ENCODE measurements at places on chromosomes 5 and 9. TPM values are rescaled to one million over a fixed set of nuclear protein-coding genes. Genes with fewer than 3 reads are reported as not detected.

Gene FAM153A
- 2.2 TPM for total RNA-seq

Gene SLC6A19
- total RNA-seq: 0.89 TPM

Gene CCL28
- 23.3 TPM for total RNA-seq

Gene NMUR2
- total RNA-seq: 0.37 TPM

Gene DND1
- total RNA-seq: not detected

DNA sequence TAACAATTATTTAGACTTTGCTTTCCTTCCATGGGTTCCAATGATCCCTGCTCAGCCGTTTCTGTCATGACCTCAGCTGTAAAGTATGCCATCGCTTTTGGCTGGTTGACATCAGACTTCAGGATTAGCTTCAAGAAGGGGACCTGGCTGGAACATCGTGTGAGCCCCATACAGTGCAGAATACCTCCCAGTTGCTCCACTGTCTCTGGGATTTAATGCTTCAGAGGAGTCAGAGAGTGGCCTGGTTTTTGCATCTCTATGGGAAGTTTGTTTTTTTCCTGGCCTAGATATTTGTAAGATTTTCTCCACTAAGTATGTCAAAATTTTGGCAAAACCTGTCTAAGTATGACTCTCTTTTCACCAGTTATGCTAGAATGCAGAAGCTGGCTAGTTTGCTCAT lies 216.9 kb downstream of the GABBR2 start:
- H3K4me1 ChIP-seq: no peaks in the 10 kb centered on the region
- no peaks in the 10 kb centered on the region for H3K27me3 ChIP-seq
- H3K27ac ChIP-seq: no peak overlapping the region
- H3K4me3 ChIP-seq: no peak overlapping the region
- no peak for DNase-seq

DNA sequence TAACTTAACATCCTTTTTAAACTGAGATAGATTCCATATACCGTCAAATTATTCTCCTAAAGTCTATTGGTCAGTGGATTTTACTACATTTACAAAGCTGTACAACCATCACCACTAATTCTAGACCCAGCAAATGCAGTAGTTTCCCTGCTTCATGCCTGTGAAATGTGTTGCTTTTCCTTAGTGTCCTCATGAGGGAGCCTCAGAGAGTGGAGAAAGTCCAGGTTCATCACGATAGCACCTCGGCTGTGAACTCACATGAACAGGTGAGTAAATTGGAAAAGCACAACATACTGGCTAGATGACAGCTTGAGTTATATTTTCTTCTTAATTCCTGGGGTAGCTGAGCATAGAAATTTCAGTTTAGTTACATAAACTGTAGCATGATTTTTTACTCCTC lies 653.7 kb downstream of the MTRR start:
- no peaks in the 10 kb centered on the region for H3K4me1 ChIP-seq
- no peaks in the 10 kb centered on the region for H3K27me3 ChIP-seq
- no peaks in the 10 kb centered on the region for H3K36me3 ChIP-seq
- H3K4me3 ChIP-seq: no peak overlapping the region

DNA sequence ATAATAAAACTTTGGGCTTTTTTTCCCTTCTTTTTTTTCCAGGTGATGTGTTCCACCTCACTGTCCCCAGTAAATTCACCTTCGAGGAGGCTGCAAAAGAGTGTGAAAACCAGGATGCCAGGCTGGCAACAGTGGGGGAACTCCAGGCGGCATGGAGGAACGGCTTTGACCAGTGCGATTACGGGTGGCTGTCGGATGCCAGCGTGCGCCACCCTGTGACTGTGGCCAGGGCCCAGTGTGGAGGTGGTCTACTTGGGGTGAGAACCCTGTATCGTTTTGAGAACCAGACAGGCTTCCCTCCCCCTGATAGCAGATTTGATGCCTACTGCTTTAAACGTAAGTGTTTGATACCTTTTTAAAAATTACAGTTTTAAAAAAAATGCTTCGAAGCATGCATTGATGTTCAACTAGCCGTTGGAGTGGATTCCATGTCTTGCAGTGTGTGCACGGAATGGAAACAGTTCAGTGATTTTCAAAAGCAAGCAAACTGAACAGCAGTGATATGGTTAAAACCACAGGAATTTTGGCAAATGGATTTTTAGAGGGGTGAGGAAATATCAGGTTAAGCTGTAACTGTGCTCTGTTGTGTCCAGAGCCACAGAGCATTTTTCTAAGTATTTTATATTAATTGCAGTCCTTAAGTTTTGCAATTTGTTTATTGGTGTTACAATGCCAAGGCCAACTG lies 40.7 kb downstream of the VCAN start:
- H3K36me3 ChIP-seq: no peaks in the 10 kb centered on the region
- no peaks in the 10 kb centered on the region for H3K4me1 ChIP-seq
- no peak overlapping the region for H3K27ac ChIP-seq
- DNase-seq: no peak
- no peak overlapping the region for H3K4me3 ChIP-seq

- H3K36me3 ChIP-seq: no peaks in the 10 kb centered on the region
- DNase-seq: no peak
- H3K4me3 ChIP-seq: no peak overlapping the region
- no peaks in the 10 kb centered on the region for H3K4me1 ChIP-seq
- H3K27me3 ChIP-seq: no peaks in the 10 kb centered on the region
Measured at GRCh38 chr9:26262421-26263107, 584.3 kb upstream of the TUSC1 start.

DNA sequence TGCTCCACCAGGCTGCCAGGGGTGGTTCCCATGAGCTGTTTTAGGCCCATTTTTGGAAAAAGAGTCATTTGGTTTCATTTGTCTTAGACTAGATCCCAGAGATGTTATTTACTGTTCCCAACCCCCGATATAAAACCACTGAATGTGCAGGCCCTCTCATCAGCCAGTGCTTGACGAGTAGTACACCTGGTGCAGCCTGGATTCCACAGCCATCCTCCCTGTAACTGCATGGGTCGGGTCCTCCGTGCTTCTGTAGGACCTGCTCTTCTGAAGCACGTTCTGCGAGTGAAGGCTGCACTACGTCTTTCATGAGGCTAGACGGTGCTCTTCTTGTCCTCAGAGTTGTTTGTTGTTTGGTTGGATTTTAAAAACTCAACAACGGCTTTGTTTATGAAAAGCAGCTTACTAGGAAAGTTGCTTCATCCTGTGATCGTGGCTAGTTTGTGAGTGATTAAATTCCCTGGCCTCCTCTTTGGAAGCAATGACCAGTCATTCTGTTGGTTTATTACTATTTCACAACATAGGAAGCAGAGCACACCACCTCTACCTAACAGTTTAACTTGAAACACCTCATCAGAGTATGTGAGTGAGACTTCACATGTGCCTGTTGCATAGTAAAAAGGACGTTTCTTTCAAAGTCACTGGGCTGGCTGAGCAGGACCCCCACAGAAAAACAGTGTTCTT lies 135.2 kb downstream of the AOPEP start:
- H3K4me1 ChIP-seq: peaks cover 54% of the 10 kb centered on the region
- DNase-seq: no peak
- no peaks in the 10 kb centered on the region for H3K36me3 ChIP-seq
- H3K27ac ChIP-seq: no peak overlapping the region
- H3K4me3 ChIP-seq: no peak overlapping the region

- DNase-seq: no peak
- no peaks in the 10 kb centered on the region for H3K27me3 ChIP-seq
- no peaks in the 10 kb centered on the region for H3K36me3 ChIP-seq
- H3K4me3 ChIP-seq: no peak overlapping the region
- H3K27ac ChIP-seq: no peak overlapping the region
Measured at GRCh38 chr9:27799326-27799725, 226.0 kb upstream of the C9orf72 start.

GRCh38 chr9:136950656-136951276 lies 1.3 kb upstream of the LCN12 start:
- DNase-seq: no peak
- H3K4me3 ChIP-seq: peak overlapping the region; percentile 63
- no peaks in the 10 kb centered on the region for H3K27me3 ChIP-seq
- peak overlapping the region; percentile 91 for H3K27ac ChIP-seq

DNA sequence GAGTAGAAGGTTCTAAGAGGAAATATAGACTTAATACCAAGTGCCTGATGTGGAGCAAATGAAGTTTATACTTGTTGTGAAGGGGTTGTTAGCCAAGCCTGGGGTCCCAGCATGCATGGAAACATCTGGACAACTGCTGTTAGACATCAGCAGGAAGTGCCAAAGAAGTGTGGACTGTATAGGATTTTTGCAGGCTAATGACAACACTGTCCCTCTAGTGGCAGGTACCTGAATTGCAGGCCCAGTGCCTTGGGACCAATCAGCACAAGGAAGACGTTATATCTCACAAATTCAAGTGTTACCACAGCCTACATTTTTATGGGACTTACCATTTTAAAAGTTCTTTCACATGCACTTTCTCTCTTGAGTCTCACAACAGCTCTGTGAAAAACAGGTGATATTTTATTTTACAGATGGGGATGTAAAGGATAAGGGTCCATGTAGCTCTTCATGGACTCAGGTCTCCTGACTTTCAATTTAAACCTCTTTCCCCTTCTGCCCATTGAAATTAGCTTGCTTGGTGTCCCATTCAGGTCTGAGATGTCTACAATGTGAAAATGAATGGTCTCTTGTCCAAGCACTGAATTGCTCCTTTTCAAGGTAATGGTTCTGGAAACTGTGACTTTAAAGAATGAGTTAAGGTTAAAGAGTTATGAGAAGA lies 89.0 kb upstream of the MAP1B start:
- peak; percentile 65 for DNase-seq
- H3K27ac ChIP-seq: no peak overlapping the region
- H3K27me3 ChIP-seq: no peaks in the 10 kb centered on the region
- no peak overlapping the region for H3K4me3 ChIP-seq

GRCh38 chr9:12183321-12183720 lies 509.9 kb upstream of the TYRP1 start:
- no peaks in the 10 kb centered on the region for H3K36me3 ChIP-seq
- no peak overlapping the region for H3K27ac ChIP-seq

- no peak overlapping the region for H3K4me3 ChIP-seq
- no peak for DNase-seq
- H3K4me1 ChIP-seq: no peaks in the 10 kb centered on the region
- no peak overlapping the region for H3K27ac ChIP-seq
- no peaks in the 10 kb centered on the region for H3K27me3 ChIP-seq
- H3K36me3 ChIP-seq: no peaks in the 10 kb centered on the region
Measured at GRCh38 chr5:90248640-90249039, 160.9 kb downstream of the CETN3 start.

- H3K27ac ChIP-seq: peak overlapping the region; percentile 88
- no peaks in the 10 kb centered on the region for H3K27me3 ChIP-seq
- peaks cover 21% of the 10 kb centered on the region for H3K4me1 ChIP-seq
- H3K4me3 ChIP-seq: no peak overlapping the region
- peaks cover 20% of the 10 kb centered on the region for H3K36me3 ChIP-seq
Measured at GRCh38 chr5:149403923-149404745, 25.0 kb upstream of the IL17B start.

DNA sequence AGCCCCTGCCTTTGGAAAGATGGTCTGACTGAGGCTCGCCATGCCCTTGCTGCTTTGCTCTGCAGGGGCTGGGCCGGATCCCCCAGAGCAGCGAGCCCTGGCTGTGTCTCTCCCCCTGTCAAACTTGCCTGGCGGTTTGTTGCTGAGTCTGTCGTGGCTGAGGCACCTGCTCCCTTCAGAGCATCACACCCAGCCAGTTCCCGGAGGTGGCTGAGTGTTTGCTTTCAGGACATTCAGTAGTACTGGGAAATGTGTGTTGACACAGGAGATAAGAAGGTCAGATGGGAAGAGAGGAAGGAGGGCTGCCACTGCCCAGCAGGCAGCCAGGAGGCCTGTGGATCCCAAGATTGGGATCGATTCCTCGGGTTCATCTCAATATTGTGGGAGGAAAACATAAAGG lies 62.9 kb downstream of the GADD45G start:
- peaks cover 72% of the 10 kb centered on the region for H3K4me1 ChIP-seq
- DNase-seq: peak; percentile 73
- H3K36me3 ChIP-seq: no peaks in the 10 kb centered on the region
- H3K27ac ChIP-seq: peak overlapping the region; percentile 91

DNA sequence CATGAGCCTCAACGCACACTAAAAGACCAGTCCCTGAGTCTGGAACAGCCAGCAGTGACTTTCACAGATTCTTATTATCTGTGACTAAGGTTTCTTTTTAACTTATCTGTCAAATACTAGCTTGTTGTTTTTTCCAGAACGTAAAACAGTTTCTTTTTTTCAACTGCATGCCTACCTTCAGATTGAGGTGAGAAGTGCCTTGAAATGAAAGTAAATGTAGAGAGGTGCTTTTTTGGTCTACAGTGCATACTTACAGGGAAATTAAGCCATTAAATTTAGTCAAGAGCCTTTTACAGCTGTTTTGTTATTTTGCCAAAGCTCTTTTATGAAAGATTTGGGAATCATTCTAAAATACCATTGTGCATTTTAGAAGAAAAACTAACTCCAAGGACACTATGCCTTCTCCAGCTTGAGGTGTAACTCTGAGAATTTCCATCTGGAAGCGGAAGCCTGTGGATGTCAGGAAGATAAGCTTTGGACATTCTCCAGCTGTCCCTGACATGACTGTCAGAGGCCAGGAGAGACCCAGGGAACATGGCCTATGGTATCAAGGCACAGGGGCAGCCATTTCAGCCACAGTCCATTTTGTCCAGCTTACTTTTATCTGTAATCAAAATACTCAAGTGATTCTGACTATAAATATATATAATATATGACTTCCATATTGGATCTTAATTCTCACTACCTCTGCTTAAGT lies 230.3 kb downstream of the GLIS3 start:
- no peaks in the 10 kb centered on the region for H3K27me3 ChIP-seq
- no peaks in the 10 kb centered on the region for H3K4me1 ChIP-seq
- H3K36me3 ChIP-seq: no peaks in the 10 kb centered on the region
- no peak for DNase-seq

DNA sequence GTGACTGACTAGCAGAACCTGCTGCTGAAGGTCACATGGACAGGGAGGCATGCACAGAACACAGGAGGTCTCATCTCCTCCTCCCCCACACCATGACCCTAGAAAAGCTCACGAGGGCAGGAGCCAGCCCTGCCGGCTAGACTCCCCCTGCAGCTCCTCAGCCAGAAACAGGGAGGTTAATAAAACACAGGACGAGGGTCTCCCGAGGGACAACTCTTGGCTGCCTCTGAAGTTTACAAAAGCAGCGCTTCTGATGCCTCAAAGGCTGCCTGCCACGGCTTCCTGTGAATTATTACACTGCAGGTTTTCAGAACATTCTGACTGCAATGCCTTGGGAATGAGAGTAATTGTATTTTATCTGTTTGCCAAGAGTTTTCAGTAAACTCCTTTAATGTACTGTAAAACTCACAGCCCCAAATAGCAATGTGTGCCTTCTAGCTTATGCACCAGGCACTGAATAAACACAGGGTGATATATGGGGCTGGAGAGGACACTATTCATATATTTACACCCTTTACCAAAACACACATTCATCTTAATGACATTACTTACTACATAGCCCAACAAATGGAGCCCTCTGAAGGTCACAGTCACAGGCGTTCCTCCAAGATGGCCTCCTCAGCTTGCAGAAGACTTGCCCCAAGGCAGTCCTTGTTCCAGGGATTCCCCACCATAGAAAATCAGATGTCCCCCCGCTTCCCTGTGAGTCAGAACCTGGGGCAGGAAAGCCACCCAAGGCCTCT lies 83.7 kb downstream of the C5orf15 start:
- H3K27ac ChIP-seq: no peak overlapping the region
- H3K4me1 ChIP-seq: peaks cover 8% of the 10 kb centered on the region
- H3K36me3 ChIP-seq: no peaks in the 10 kb centered on the region
- DNase-seq: no peak
- no peak overlapping the region for H3K4me3 ChIP-seq

Data from stomach (tissue), 19 donors.